ENCODE measurements at places on chromosomes 7 and 10. TPM values are rescaled to one million over a fixed set of nuclear protein-coding genes. Genes with fewer than 3 reads are reported as not detected.

DNA sequence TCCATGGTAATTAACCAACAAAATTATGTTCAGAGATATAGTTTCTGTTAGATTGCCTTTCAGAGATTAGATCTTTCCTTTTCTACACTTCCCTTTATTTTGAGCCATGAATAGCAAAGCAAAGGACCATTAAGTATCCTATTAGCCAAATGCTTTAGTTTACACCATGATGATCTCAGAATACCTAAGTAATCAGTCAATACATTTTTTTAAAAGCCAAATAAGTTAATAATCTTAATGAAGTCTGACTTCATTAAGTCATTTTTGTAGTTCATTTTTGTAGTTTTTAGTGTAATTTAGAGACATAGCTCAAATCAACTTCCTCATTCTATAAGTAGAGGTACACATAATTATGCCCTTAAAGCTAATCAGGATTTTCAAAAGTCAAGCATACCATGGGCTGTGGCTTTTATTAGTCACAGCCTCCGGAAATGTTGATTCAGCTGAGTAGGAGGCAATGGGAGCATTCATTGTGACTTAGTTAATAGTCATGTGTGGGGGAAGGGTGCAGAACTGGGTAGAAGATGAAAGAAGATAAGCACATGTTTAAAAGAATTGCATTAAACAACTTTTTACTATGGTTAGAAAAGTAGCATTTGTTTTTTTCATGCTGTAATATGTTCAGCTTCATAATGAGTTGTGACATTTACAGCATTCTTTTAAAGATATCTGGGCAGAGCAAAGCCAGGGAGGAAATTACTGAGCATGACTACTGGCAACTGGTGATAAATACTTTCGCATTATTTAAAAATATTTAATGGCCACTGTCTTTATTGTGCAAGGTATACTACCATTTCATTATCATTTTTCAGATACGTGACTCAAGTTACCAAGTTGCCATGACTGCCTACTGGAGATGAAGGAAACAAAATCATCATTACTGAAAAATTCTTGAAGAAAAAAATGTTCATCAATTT, 57.3 kb upstream of the CCDC71L start:
- DNase-seq, result no peak

- no peak for DNase-seq
Observed at GRCh38 chr10:13938950-13939349, 352.2 kb downstream of the PRPF18 start.

GRCh38 chr7:105521717-105522463, at the start of gene PUS7:
PUS7 (minus strand) TSS chr7:105522271; CDS start chr7:105508512, 13,759 bp downstream.
- peak; percentile 93 for DNase-seq

- DNase-seq, result no peak
Observed at GRCh38 chr10:87841186-87841585, 22.1 kb downstream of the KLLN start.

DNA sequence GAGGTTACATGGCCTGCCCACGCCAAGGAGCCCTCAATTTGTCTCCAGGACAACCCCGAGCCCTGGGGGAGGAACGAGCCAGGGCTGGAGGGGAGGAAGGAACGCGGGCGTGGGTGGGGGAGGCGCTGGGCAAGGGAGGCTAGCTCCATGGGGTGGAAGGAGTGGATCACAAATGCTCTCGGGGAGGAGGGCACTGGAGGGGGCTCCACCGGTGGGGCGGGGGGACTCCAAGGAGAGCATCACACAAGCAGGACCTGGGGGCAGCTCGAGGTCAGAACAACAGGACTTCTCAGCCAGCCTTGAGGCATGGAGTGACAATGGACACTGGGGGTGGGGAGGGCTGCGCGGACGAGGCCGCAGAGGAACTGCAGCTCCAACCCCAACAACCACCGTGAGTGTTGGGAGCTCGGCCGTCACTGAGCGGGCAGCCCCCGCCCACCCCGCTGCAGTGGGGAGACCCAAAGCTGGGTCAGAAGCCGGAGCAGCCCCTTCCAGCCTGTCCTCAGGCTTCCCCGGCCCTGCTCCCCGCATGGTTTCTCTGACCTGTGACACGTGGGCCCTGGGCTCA, 41.1 kb downstream of the STK32C start:
- DNase-seq, result peak; percentile 62

DNA sequence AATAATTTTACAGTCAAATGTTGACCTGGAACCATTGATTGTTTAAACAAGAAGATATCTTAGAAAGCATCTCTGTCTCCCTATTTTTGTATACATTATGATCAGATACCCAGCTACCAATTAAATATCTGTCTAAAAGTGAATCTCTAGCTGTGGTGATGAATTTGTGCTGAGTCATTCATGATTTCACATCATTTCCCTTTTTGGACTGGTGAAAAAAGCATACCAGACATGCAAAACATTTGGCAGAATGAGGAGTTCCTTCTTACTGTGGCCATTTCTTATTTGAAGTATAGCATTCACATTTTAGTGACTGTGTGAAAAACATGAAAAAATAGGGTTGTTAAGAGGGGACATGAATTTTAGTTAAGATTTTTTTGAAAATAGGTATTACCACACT, 98.0 kb upstream of the GATA3 start:
- DNase-seq, result no peak

GRCh38 chr10:60964257-60965235, 20.6 kb upstream of the RHOBTB1 start:
- no peak for DNase-seq

GRCh38 chr10:125415006-125415633, 254.8 kb upstream of the CTBP2 start:
- no peak for DNase-seq

GRCh38 chr7:11709196-11709595, 122.8 kb downstream of the THSD7A start:
- DNase-seq, result no peak

DNA sequence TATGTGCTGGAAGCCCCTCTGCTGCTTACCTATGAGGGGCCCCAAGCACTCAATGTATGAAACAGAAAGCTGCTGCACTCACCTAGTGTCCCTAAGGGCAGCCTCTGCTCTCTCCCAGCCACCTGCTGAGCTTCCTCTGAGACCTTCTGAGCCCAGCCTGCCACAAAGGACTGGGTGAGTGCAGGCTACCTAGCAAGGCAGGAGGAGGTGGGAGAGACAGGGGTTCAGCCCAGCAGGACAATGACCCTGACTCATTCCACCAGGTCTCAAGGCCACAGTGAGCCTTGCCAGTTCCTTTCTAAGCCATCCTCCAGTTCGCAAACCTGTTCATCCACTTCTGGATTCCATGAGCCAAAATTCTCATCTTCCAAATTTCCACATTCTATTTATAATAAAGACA, 16.3 kb downstream of the VOPP1 start:
- no peak for DNase-seq

- no peak for DNase-seq
Observed at GRCh38 chr10:63156236-63156635, 23.1 kb downstream of the NRBF2 start.

GRCh38 chr7:46969303-46970130, 612.4 kb downstream of the TNS3 start:
- DNase-seq, result no peak

DNA sequence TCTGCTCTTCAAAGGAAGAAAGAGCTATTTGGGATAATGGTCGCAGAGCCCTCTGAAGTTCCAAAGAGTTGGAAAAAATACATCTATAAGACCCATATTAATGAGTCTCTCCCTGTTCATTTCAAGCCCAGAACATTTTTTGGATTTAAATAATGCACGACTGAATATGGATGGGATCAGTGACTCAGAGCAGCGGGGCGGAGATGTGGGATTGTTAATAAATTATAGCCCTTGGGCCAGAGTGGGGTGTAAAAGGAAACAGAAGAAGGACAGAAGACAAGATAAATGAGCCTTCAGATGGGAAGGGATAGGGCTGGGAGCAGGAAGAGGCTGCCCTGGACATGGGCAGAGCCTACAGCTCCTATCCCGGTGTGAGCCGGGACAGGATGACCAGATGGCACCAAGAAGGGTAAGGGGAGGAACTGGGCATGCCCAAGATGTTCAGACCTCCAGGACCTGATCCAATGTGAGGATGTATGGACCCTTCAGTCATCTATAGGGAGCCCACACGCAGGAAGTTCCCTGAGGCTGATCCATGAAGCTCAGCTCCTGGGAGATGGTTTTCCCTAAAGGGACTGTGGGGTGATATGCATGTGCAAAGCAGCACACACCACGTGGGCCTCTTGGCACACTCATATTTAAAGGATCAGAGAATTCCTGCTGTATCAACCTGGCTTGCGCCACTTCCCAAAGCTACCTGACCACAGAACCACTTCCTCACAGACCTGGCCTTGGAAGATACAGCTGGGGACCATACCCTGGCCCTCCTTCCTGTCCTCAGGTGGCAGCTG, 96.1 kb upstream of the PLXNA4 start:
- no peak for DNase-seq

GRCh38 chr10:80453842-80454512, at the start of gene TSPAN14:
TSPAN14 (plus strand) TSS chr10:80454310; CDS start chr10:80489234, 34,924 bp downstream.
- DNase-seq, result peak; percentile 95

GRCh38 chr10:131448171-131448570, 136.7 kb upstream of the TCERG1L start:
- no peak for DNase-seq

GRCh38 chr10:132589015-132589414, 51.4 kb downstream of the INPP5A start:
- peak; percentile 72 for DNase-seq

DNA sequence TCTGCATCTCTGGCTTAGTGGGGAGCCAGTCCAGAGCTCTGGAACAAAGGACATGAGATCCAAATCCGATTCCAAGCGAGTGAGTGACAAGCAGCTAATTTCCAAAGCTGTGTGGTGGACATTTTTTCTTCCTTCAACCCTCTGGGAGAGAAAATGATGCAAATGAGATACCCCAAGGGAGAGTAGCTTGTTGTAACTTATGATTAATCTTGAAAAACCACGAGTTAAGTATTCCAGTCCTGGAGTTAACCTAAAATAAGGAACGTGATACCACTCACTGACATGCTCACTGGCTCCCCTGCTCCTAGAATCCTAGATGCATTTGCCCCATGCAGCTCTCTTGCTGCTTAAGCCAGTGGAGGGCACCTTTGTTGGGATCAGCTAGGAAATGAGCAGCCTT, 116.0 kb upstream of the HABP2 start:
- no peak for DNase-seq

- no peak for DNase-seq
Observed at GRCh38 chr7:80699045-80699638, 60.7 kb downstream of the CD36 start.

GRCh38 chr10:35015843-35016408, 74.2 kb downstream of the CUL2 start:
- DNase-seq, result no peak

GRCh38 chr7:92436612-92437445, 10.5 kb upstream of the GATAD1 start:
- DNase-seq, result no peak

DNA sequence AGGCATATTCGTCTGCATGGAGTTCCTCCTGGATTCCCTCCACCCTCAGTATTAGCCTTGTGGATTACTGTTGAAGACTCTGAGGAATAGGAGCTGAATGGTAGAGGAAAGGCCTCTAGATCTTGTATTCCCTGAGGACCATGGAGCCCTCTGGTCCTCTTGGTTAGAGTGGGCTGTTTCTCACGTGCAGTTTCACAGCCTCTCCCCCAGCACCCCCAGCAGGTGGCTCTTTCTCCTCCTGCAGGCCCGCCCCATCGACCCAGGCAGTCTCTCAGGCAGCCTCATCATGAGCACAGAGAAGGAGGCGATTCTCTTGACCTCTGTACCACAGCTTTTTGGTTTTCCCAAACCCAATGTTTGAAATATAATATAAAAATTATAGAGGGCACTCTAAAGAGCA, 102.0 kb downstream of the WNT2 start:
- no peak for DNase-seq

- DNase-seq, result no peak
Observed at GRCh38 chr7:50798126-50798525, 15.4 kb upstream of the GRB10 start.

- no peak for DNase-seq
Observed at GRCh38 chr7:20200361-20200760, 16.8 kb downstream of the MACC1 start.

GRCh38 chr7:55325371-55325792, 39.8 kb upstream of the LANCL2 start:
- no peak for DNase-seq

DNA sequence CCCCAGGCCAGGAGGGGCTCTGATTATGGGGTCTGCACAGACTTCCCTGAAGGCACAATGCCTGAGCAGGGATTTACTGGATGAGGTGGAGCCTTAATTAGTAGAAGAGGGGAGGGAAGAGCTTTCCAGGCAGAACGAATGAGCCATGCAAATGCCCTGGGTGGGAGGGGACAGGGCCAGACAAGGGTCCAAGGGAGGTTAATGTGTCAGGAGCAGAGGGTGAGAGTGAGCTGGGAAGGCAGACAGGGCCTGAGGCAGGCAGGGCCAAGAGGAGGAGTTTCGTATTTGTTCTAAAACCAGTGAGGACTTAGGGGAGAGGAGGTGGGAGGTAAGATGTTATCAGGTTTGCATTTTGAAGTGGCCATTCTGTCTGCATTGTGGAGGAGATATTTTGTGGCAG, 65.3 kb downstream of the NPY start:
- DNase-seq, result no peak

GRCh38 chr10:126854726-126855495, 50.3 kb upstream of the DOCK1 start:
- DNase-seq, result no peak

DNA sequence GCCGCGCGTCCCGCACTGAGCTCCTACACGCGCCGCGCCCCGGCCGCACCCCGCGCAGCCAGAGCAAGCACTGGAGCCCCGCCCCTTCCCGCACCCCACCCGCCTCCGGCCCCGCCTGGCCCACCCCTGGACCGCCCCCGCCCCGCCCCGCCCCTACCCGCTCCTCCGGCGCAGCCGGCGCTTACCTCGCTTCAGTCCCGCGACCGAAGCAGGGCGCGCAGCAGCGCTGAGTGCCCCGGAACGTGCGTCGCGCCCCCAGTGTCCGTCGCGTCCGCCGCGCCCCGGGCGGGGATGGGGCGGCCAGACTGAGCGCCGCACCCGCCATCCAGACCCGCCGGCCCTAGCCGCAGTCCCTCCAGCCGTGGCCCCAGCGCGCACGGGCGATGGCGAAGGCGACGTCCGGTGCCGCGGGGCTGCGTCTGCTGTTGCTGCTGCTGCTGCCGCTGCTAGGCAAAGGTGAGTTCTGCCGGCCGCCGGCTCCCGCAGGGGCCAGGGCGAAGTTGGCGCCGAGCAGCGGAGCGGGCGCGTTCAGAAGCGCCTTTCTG, at the start of gene RET:
Gene RET, plus strand, starts transcription at position 194 of the 545 bp plus-strand sequence. Its CDS starts 190 bp downstream, at position 384.
- peak; percentile 56 for DNase-seq

DNA sequence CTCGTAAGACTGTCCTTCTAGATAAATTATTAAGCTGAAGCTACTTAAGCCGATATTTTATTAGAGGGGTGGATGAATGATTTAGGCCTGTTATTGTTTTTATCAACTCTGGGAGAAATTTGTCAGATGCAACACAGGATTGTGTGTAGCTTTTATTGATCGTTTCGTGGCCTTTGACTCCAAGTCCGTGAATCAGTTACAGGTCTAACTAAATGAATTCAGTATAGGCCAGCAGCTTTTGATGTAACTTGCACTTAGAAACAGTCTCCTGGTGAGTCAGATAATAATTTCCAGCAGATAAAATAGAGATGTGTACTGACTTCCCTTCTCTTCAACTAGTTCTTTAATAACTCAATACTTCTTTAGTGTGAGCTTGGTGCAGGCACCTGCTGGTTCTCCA, 341.7 kb upstream of the SMIM30 start:
- no peak for DNase-seq

The GPER1 gene
- 3.6 TPM for total RNA-seq

The ACHE gene
- 0.73 TPM for total RNA-seq

The FZD1 gene
- 10.3 TPM for total RNA-seq

The AKR1C8 gene
- total RNA-seq, result not detected

The IDE gene
- total RNA-seq, result 49.9 TPM

The RET gene
- 7.7 TPM for total RNA-seq

The R3HCC1L gene
- total RNA-seq, result 5.9 TPM

The ASB4 gene
- 7.0 TPM for total RNA-seq

The PRKAR1B gene
- 16.7 TPM for total RNA-seq

The INHBA gene
- 0.89 TPM for total RNA-seq

The HTR7 gene
- total RNA-seq, result not detected

The ZNF138 gene
- total RNA-seq, result 4.6 TPM

The OPN4 gene
- 0.41 TPM for total RNA-seq

Measured in Right ventricle myocardium inferior (tissue), 1 donor.